Upper lobe of left lung (tissue), 6 donors: ENCODE measurements at places on chromosomes 1 and 21. TPM values are rescaled to one million over a fixed set of nuclear protein-coding genes. Genes with fewer than 3 reads are reported as not detected.

Gene SH2D1B
- 3.4 TPM for total RNA-seq

Gene KRTAP10-3
- total RNA-seq, result not detected

Gene WDTC1
- total RNA-seq, result 43.5 TPM

Gene RHBG
- not detected for total RNA-seq

Gene GBP5
- 24.1 TPM for total RNA-seq

Gene RCSD1
- total RNA-seq, result 27.2 TPM

Gene COL9A2
- 4.9 TPM for total RNA-seq

Gene SPRR2D
- total RNA-seq, result not detected

Gene FMO3
- 9.1 TPM for total RNA-seq

GRCh38 chr1:224780736-224781135 lies 148.7 kb upstream of the DNAH14 start:
- no peak for DNase-seq
- no peaks in the 10 kb centered on the region for H3K36me3 ChIP-seq
- H3K4me1 ChIP-seq, result no peaks in the 10 kb centered on the region

DNA sequence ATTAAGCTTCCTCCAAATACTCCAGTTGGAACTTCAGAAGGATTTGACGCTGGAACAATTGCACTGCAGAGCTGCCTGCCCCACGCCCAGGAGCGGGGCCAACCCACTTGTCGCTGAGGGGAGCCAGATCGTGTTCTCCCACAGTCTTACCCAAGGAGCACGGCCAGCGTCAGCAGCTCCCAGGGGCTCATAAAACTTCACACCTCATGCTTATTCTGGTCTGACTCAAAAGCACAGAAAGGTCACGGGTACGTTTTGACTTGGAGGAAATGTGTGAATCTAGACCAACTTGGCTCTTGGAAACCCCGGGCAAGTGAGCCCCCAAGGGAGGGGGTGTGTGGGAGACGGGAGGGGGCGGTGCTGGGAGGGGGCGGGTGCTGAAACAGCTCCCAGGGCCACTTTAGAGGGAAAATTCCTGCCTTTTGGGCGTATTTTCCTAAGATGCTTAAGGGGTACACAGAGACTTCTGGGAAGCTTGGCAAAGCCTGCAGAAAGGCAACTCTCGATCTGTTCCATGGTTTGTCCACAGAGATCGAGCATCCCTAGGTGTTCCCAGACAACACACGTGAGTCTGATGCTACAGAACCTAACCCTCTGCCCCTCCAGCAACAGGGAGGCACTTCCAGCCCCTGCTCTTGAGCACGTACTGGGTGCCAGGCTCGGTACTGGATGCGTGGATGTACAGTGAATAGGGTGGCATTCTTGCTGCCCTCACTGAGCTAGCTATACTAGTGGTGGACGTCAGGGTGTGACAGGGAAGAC lies 98.9 kb downstream of the DHRS3 start:
- no peak for DNase-seq
- H3K4me3 ChIP-seq, result no peak overlapping the region
- peaks cover 14% of the 10 kb centered on the region for H3K4me1 ChIP-seq
- no peaks in the 10 kb centered on the region for H3K27me3 ChIP-seq

DNA sequence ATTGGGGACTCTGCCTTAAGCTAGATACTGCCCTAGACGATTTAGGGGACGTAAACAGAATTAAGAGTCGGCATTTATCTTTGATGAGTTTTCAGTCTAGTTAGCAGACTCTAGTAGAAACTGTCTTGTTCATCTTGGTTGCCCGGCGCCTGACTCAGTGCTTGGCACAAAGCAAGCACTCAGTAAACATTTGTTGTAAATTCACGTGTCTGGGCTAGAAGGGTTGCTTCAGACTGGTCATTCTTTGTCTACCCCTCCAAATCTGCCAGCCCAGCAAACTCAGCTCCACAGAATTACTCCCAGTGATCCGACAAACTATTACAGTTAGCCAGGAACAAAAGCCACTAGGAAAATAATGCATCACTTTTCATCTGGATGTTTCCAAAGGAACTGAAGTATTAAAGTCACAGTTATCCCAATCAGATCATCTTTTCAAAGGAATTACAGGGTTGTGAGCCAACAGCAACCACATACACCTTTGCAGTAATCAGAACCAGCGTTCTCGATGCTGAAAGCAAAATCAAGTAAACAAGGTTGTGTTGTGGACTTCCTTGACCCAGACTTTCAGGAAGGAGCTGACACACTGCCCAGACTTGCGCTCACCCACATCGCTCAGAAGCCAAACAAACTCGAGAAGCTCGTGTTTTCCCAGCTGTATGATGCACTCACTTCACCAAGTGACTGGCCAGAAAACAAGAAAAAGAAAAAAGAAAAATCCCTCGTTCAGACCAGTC lies 66.5 kb upstream of the GADD45A start:
- no peaks in the 10 kb centered on the region for H3K36me3 ChIP-seq
- H3K4me3 ChIP-seq, result no peak overlapping the region
- peaks cover 4% of the 10 kb centered on the region for H3K4me1 ChIP-seq
- peak; percentile 34 for DNase-seq

DNA sequence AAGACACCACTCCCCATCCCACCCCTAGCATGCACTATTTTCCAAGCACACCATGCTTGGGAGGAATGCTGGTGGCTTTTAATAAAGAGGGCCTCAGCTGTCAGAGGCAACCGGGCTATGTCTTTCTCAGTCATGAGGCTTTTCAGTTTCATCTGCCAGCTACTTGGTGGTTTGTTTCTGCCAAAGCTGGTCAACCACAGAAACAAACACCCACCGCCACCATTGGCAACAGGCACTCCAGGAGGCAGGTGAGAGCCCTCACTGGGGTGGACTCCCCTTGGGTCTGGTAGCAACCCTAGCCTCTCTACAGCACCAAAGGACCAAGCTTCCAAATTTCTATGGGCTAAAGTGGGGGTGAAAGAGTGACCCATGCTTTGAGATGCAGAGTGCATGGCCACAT lies 54.3 kb upstream of the CD1D start:
- no peak for DNase-seq
- no peaks in the 10 kb centered on the region for H3K36me3 ChIP-seq
- H3K27ac ChIP-seq, result no peak overlapping the region
- H3K4me3 ChIP-seq, result no peak overlapping the region

DNA sequence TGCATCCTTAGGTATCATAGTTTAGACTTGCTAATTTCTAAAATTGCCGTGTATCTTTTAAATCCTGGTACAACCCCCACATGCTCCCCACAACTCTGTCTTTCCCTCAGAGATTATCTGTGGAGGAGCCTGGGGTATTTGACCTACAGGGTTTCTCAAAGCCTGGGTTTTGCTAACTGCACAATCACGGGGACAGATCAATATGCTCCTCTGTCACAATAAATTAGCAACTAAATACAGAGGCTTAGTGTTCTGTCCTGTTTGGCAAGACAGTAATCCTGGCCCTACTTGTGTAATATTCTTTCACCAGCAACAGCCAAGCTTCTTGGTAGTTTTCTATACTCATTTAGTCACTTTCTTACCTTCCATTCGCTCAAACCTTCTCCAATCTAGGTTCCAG lies 8.5 kb downstream of the ECHDC2 start:
- no peak overlapping the region for H3K4me3 ChIP-seq
- DNase-seq, result no peak
- no peak overlapping the region for H3K27ac ChIP-seq
- no peaks in the 10 kb centered on the region for H3K4me1 ChIP-seq
- no peaks in the 10 kb centered on the region for H3K36me3 ChIP-seq

GRCh38 chr1:27598902-27599528 lies 4.9 kb downstream of the AHDC1 start:
- peak overlapping the region; percentile 97 for H3K27ac ChIP-seq
- H3K4me3 ChIP-seq, result no peak overlapping the region
- peaks cover 53% of the 10 kb centered on the region for H3K4me1 ChIP-seq
- DNase-seq, result peak; percentile 79
- H3K27me3 ChIP-seq, result no peaks in the 10 kb centered on the region
- H3K36me3 ChIP-seq, result no peaks in the 10 kb centered on the region

GRCh38 chr1:212226467-212226866 lies 58.7 kb upstream of the PPP2R5A start:
- no peaks in the 10 kb centered on the region for H3K36me3 ChIP-seq
- H3K27me3 ChIP-seq, result no peaks in the 10 kb centered on the region
- DNase-seq, result no peak
- H3K4me3 ChIP-seq, result no peak overlapping the region
- no peak overlapping the region for H3K27ac ChIP-seq
- peaks cover 32% of the 10 kb centered on the region for H3K4me1 ChIP-seq

- H3K4me1 ChIP-seq, result no peaks in the 10 kb centered on the region
- H3K27me3 ChIP-seq, result no peaks in the 10 kb centered on the region
- no peaks in the 10 kb centered on the region for H3K36me3 ChIP-seq
- H3K4me3 ChIP-seq, result no peak overlapping the region
- DNase-seq, result no peak
- no peak overlapping the region for H3K27ac ChIP-seq
Measured at GRCh38 chr1:5009376-5010065, 355.1 kb downstream of the AJAP1 start.

DNA sequence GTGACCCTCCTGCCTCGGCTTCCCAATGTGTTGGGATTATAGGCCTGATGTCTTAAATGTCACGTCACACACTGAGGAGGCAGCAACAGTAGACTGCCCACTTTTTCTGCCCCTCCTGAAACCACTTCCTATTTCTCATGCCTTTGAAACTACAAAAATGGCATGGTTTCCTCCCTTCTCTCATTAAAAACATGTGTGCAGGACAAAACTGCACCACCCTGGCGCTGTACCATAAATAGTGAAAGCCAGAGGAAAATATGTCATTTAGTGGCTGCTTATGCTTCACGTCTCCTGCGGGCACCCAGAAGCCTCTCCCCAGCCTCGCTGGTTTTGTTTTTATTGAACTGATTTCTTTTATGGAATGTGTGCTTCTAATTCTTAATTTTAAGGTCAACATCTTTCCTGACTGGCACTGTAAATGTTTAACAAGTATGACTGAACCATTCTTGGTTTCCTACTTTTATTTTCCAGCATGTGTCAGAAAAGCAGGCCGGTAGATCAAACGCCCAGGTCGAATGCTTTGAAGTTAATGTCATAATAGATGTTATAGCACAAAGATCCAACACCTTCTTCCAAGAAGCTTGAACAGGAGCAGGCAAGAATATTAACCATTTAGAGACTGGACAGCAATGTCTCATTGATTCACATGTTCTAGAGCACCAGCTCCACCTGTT lies 59.6 kb upstream of the C1orf87 start:
- DNase-seq, result no peak
- no peak overlapping the region for H3K4me3 ChIP-seq
- peaks cover 4% of the 10 kb centered on the region for H3K4me1 ChIP-seq
- no peaks in the 10 kb centered on the region for H3K36me3 ChIP-seq
- no peaks in the 10 kb centered on the region for H3K27me3 ChIP-seq

DNA sequence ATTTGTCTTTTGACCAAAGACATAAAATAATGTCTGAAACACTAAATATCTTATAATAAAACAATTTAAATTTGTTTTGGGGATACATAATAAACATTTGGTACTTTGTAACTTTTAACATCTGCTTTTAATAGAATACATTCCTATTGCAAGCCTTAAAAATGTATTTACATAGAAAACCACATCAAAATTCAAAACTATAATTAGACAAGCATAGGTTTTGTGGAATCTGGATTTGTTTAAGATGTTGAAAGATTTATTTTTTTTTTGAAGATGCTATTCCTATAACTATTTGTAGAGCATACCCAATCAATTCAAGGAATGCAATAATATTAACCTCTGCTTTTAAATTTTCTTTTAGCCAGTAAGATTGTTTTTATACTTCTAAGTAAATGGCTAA lies 125.7 kb downstream of the FMN2 start:
- no peaks in the 10 kb centered on the region for H3K27me3 ChIP-seq
- no peaks in the 10 kb centered on the region for H3K4me1 ChIP-seq
- H3K27ac ChIP-seq, result no peak overlapping the region
- no peak overlapping the region for H3K4me3 ChIP-seq
- no peak for DNase-seq
- H3K36me3 ChIP-seq, result no peaks in the 10 kb centered on the region

DNA sequence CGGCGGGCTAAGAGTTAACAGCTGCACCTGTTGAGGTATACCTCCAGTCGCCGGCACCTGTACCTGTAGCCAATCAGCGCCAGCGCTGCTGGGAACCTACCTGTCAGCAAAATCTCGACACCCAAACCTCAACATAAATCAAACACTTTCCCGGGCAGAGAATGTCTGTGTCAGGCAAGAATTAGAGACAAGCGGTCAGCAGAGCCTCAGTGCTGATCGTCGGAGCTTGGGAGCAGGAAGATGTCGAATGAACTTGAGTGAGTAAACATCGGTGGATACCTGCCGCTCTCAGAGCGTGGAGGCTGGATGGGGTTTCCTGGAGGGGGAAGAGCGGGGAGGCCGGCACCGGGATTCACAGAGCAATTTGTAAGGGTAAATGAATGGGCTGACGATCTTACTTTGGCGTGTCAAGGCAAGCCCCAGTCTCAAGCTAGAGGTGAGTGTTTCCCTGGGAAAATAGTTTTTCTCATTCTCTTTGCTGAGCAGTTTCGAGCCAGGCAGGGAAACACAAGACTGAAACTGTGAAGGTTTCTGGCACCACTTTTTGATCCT lies at the start of gene GRHL3:
Gene GRHL3, plus strand, starts transcription at position 46 of the 552 bp plus-strand sequence. Its CDS starts 195 bp downstream, at position 241.
- peak within 1 kb of the TSS; percentile 15 for H3K4me3 ChIP-seq
- H3K36me3 ChIP-seq, result no peaks in the 10 kb centered on the region
- H3K27me3 ChIP-seq, result no peaks in the 10 kb centered on the region
- DNase-seq, result peak; percentile 53

- H3K4me3 ChIP-seq, result no peak overlapping the region
- no peaks in the 10 kb centered on the region for H3K36me3 ChIP-seq
- no peaks in the 10 kb centered on the region for H3K27me3 ChIP-seq
- no peak overlapping the region for H3K27ac ChIP-seq
- DNase-seq, result no peak
Measured at GRCh38 chr1:180615493-180616290, 16.1 kb upstream of the XPR1 start.

DNA sequence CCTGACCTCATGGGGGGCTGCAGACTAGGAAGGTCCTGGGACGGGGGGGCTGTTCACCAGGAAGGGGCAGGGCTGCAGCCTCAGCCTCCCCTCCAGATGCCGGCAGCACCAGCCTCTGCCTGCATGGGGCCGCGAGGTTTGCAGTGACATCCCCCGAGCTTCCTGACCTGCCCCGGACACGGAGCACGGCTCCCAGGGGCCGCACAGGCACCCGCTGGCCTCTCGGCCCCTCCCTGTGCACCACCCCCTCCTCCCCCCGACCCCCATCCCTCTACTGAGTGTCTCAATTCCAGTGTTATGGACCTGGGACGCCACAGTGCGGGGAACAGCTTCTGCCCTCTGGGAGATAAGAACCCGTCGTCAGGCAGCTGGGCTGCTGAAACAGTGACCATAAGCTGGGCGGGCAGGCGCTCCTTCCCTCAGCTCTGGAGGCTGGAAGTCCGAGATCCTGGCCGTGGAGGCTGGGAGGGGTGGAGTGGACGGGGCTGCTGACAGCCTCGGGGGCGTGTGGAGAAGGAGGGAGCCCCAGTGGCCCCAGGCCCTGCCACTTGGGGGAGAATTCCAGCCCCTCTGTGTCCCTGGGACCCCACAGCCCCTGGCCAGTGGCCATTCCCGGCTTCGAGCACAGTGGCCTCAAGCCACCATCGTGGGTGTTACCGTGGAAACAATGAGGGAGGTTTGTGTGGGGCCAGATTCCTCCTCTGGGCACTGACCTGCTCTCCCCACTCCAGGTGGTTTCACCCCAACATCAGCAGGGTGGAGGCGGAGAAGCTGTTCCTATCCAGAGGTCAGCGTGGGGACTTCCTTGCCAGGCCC lies 11.6 kb downstream of the RNF223 start:
- DNase-seq, result peak; percentile 70
- H3K4me1 ChIP-seq, result peaks cover 29% of the 10 kb centered on the region
- peaks cover 19% of the 10 kb centered on the region for H3K27me3 ChIP-seq
- H3K4me3 ChIP-seq, result no peak overlapping the region
- no peak overlapping the region for H3K27ac ChIP-seq
